ENCODE measurements at places on chromosomes 11 and 22. TPM values are rescaled to one million over a fixed set of nuclear protein-coding genes. Genes with fewer than 3 reads are reported as not detected.

DNA sequence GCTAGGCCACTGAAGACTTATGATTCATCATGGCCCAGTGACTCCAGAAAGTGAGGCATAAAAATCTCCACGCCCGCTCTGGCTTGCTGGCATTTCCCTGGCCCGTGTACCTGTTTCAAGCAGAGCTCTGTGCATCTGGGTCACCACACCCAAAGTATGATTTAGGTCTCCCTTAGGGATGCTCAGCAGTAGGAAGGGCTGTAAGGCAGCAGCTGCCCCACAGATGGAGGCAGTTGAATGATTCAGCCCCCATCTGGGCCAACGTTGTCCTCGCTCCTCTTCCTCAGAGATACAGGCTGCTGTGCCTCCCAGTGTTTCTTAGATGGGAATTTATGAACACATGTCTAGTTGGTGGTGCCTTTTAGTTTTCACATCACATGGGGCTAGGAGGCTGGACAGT lies 21.6 kb downstream of the GPR83 start:
- no peak for DNase-seq

- peak; percentile 50 for DNase-seq
Measured at GRCh38 chr22:28075358-28075981, 156.4 kb upstream of the PITPNB start.

DNA sequence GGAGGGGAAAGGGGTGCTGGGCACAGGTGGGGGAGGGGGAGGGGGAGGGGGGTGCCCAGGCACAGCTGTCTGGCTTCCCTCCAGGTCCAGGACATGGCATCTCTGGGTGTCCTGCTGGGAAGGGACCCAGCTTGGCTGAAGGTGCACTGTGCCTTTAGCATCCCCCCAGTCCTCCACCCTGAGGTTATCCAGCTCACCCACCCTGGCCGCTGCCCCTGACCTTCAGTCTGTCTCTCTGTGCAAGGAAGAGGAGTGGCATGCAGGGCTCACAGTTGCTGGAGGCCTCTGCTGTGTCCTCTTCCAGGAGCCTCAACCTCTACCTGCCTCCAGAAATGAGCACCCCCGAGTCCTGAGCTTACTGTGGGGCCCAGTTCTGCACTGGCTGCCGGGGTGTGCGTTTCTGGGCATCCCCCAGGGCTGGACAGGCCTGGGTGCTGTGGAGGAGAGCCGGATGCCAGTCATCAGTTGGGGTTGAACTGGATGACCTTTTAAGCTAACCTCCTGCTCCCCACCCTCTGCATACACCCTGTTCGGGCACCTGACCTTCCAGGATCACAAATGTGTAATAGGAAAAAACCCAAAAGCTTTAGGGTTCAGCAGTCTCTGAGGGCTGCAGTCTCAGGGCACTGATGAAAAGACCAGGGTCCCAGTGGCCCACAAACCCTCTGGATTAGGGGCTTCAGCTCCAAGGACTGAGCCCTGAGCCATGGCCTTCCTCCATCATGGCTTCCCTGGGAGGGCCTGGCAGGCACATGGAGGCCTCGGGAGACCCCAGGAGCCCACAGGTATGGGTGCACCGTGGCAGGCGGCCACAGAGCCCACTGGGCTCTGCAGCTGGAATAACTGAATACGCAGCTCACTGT lies 9.6 kb upstream of the CTSD start:
- peak; percentile 45 for DNase-seq

KRTAP5-8 gene
- 5.0 TPM for total RNA-seq

GRCh38 chr11:71525188-71525937 lies 1.7 kb upstream of the KRTAP5-7 start:
- DNase-seq, result no peak

DNA sequence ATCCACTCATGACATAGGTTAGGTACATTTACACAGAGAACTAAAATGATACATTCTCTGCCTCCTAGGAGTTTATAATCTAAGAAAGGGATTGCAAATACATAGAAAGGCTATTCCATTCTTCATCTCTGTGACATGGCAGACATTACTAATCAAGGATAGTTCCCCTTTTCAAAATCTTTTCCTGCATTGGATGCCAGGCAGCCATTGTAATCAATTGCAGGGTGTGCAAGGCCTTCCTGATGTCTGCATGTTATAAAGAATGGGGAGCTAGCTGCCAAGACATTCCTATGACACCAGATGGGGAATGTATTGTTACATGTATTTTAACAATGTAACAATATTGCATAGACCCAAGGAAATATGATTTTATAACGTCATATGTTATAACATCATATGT lies 82.0 kb downstream of the KIRREL3 start:
- no peak for DNase-seq

KCNJ1 gene
- not detected for total RNA-seq

GRCh38 chr11:118882491-118882890 lies 1.2 kb upstream of the CXCR5 start:
- DNase-seq, result no peak

OR10A2 gene
- not detected for total RNA-seq

- no peak for DNase-seq
Measured at GRCh38 chr11:125948278-125949051, 2.6 kb downstream of the VSIG10L2 start.

GRCh38 chr11:11391796-11392463 lies 38.9 kb upstream of the CSNK2A3 start:
- no peak for DNase-seq

ZFP91 gene
- 48.6 TPM for total RNA-seq

DNA sequence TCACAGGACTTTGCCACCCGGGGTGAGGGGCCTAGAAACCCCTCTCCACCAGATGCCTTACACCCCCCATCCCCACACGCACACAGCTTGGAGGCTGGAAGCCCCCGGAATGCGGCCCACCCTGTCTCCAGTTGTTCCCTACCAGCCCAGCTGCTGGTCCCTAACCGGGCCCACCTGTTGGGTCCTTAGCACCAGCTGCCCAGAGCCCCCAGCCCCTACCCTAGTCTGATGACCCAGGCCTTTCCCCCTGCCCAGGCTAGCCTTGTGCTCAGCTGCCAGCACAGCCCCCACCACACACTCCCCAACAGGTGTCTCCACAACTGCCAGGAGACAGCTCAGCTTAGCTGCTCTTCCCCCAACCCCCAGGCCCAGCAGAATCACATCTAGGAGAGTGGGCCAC lies 67.1 kb downstream of the CDKN1C start:
- DNase-seq, result no peak

OR5I1 gene
- not detected for total RNA-seq

LRRN4CL gene
- 5.0 TPM for total RNA-seq

DNA sequence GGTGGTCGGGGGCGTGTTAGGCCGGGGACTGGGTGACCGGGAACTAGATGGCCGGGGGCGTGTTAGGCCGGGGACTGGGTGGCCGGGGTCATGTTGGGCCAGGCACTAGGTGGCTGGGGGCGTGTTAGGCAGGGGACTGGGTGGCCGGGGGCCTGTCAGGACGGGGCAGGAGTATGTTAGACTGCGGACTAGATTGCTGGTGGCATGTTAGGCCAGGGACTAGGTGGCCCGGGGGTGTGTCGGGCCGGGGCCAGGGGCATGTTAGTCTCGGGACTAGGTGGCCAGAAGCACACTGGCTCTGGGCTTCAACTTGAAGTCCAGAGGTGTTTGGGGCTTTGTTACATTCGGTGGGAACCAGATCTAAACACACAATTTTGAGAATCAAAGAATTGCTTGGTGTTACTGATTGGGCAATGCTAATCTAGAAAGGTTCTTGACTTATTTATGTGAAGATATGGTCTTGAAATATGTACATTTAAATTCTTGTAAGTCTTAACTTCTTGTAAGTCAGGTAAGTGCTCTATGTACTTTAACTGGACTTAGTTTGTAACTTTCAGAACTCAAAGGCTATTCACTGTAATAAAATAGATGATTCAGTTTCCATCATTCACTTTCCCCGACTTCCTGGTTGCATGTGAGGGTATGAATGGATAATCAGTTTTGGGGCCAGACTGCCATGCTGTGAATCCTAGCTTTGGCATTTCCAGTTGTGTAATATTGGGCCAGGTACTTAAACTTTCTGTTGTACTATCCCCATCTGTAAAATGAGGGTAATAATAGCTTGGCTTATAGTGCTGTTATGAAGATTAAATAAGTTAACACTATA lies 1.1 kb downstream of the EXT2 start:
- no peak for DNase-seq

ANKK1 gene
- total RNA-seq, result 1.4 TPM

MAJIN gene
- total RNA-seq, result not detected

- DNase-seq, result no peak
Measured at GRCh38 chr22:49004484-49005399, 822.9 kb downstream of the BRD1 start.

GRCh38 chr22:29128891-29129807 lies 56.3 kb downstream of the KREMEN1 start:
- no peak for DNase-seq

OR2AG1 gene
- not detected for total RNA-seq

- no peak for DNase-seq
Measured at GRCh38 chr11:70623906-70624597, 225.7 kb downstream of the CTTN start.

CLP1 gene
- 10.0 TPM for total RNA-seq

GRCh38 chr11:130861283-130861682 lies 55.0 kb downstream of the SNX19 start:
- DNase-seq, result no peak

ZFTA gene
- total RNA-seq, result 6.5 TPM

GRCh38 chr22:44025171-44026065 lies 1.3 kb downstream of the PARVB start:
- peak; percentile 56 for DNase-seq

GRCh38 chr22:31983911-31984656 lies 39.7 kb downstream of the YWHAH start:
- DNase-seq, result no peak

RBFOX2 gene
- 115 TPM for total RNA-seq

OR4A16 gene
- not detected for total RNA-seq

DNA sequence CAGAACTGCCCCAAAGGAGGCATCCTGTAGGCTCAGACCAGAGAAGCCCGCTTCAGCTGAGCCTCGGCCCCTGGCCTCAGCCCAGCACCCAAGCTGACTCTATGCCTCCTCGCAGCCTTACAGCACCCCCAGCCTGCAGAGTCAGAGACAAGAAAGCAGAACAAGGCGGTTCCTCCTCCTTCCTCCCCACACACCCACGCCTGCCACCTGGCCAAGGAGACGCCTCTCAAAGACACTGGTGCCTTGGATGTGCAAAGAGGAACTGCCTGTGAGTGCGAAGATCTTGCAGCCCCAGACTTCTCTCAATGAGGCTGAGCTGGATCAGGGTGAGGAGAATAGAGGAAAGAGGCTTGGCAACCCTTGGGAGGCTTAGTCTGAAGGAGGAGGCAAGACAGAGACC lies 60.2 kb downstream of the PDE2A start:
- no peak for DNase-seq

- DNase-seq, result no peak
Measured at GRCh38 chr22:45884201-45885062, 92.5 kb downstream of the WNT7B start.

SCGB2A2 gene
- total RNA-seq, result not detected

VPS26B gene
- total RNA-seq, result 46.9 TPM

FCHSD2 gene
- total RNA-seq, result 42.5 TPM

DNA sequence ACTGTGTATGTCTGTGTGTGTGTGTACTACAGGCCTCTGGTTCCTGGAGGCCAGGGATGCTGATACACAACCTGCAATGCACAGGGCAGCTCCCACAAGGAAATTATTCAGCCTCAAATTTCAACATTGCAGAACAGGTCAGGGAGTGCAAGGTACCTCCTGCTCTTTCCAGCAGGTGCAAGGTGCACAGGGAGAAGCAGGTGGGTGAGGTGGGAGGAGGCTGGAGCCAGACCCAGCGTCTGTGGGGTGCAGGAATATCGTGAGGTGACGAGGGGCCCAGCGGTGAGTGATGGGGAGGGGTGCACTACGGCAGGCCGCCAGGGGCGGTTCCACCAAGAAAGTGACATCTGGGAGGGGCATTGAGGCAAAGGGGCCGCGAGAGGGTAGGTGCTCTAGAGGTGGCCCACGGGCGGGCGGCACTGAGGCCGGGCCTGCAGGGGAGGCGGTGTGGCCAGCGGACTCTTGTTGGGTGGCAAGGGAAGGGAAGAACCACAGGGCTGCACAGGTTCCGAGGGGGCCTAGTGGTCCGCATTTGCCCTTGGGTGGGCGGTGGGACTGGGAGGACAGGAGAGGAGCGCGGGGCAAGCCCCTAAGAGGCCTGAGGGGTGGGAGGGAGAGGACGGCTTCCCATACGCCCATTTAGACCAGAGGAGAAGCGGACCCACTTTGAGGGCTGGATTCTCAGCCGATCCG lies 21.6 kb downstream of the DGCR6L start:
- no peak for DNase-seq

GRCh38 chr22:21457023-21457787 lies 10.0 kb upstream of the TMEM191C start:
- peak; percentile 42 for DNase-seq

- DNase-seq, result no peak
Measured at GRCh38 chr22:17569971-17570511, 6.7 kb downstream of the SLC25A18 start.

DNA sequence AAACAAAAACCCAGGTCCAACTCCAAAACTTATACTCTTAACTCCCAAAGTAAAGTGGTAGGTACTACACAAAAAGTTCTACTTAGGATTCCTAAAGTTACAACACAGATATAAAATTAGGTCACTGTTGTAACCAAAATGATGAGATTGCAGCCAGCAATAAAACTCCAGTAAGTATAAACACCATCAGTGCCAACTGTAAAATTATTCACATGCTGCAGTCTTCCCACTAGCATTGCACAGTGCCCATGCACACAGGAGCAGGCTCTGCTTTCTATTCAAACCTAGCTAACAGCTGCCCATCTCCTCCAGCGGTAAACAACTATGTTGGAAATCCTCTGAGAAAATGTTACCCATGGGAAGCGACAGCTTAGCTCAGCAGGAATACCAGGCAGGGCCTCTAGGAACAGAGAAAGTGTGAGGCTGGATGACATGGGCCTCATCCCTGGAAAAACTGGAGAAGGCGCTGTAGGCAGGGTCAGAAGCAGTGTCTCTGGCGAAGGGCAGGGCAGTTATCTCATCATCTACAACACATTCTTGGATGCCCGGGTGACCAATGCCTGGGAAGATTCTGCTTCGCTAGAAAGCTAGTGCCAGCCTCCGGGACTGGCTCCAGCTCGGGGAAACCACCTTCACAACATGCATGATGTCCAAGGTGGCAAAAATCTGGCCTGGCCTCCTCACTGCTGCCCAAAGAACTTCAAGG lies 9.1 kb downstream of the CPT1A start:
- DNase-seq, result no peak

GRCh38 chr22:49345896-49346295 lies 481.8 kb downstream of the BRD1 start:
- no peak for DNase-seq

DNA sequence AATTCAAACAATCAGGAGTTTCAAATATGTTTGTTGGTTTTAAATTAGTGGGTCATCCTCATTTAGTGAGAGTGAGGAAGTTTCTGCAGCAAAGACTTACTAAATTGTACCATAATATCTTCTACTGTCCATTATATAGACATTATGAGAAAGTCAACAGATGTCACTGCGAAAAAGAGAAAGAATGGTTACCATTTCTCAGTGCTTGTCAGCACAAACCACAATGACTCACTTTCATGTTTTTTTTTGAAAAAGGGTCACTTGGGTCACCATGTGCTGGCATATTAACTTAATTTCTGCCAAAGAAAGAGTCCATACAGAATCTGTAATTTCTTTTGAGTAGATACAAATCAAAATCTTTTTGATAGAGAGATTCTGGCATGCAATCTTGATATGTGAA lies 924.6 kb upstream of the FAT3 start:
- no peak for DNase-seq

CRYAB gene
- total RNA-seq, result 106 TPM

SLC7A4 gene
- total RNA-seq, result 8.1 TPM
